Kasumi-1 (cell line): ENCODE measurements at places on chromosomes 3 and 15.
A peak's percentile ranks its signal among the peaks of the same experiment; 100 is the strongest.

GRCh38 chr15:21261396-21261964 lies 178.8 kb downstream of the POTEB3 start:
- DNase-seq: no peak

DNA sequence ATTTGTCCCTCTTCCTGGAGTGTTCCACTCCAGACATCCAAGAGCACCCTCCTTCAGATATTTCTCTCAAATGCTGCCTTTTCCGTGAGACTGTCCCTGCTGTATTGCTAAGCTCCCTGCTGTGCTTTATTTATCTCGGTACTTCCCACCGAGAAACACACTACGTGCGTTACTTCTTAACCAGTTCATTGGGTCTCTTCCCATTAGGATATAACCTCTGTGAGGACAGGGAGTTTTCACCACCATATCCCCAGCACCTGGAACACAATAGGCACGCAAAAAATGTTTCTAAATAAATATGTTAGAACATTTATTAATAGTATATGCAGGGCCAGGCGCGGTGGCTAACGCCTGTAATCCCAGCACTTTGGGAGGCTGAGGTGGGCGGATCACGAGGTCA lies 308.7 kb upstream of the IL12A start:
- no peak for DNase-seq

DNA sequence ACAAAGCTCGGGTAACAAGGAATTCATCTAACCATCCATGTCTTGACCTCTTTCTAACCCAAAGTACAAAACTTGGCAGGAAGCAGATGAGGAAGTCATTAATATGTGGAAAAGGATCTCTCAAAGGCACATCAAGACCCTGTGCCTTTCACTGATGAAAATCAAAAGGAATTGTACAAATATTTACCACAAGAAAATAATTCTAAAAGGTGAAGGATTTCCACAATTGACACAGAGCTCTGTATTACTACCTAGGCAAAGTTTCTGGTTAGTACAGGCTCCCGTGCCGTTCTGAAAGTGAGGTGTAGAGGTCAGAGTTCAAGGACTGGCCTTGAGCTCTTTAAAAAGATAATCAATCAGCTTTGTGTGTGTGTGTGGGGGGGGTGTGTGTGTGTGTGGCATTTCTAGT lies 239.7 kb upstream of the ICE2 start:
- DNase-seq: no peak

DNA sequence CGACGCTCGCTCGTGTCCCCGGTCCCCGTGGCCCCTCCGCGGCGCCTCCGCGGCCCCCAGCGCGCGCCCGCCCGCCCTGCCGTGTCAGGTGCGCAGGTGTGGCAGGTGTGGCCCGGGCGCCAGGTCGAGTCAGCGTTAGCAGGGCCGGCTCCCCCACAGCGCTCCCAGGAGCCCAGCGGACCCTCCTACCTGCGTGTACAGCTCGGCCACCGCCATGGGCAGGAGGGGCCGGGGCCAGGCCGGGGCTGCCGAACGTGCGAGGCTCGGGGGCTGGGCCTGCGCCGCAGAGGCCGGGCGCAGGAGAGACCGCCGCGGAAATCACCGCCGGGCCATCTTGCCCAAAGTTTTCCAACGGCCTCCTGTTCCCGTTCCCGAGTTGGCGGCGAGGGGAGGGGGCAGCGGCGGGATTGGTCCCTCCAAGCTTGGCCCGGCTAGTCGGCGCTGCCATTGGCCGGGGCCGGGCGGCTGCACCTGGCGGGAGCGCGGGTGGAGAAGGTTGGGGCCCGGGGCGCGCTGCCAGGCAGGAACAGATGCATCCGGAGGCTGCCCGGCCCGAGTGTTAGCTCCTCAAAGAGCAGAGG lies at the start of gene MYO5C:
Gene MYO5C, minus strand, starts transcription at position 384 of the 581 bp plus-strand sequence. Its CDS starts 168 bp downstream, at position 216.
- DNase-seq: peak; percentile 17

DNA sequence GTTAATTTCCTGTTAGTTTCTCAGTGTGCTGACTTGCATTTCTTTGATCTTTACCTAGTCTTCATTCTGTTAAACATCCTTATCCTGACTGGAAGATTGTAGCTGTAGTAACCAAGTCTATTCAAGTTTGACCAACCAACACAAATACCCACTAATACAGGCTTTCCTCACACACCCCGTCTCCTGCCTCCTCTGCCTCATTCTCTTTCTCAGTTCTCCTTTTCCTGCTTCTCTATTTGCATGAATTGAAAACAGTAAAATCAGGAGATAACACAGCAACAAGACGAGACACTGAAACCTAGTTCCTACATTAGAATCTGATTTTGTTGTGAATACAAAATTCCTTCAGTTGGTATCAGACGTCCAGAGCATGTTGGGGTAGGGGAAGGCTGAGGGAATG lies 116.9 kb upstream of the ARPP21 start:
- DNase-seq: no peak

DNA sequence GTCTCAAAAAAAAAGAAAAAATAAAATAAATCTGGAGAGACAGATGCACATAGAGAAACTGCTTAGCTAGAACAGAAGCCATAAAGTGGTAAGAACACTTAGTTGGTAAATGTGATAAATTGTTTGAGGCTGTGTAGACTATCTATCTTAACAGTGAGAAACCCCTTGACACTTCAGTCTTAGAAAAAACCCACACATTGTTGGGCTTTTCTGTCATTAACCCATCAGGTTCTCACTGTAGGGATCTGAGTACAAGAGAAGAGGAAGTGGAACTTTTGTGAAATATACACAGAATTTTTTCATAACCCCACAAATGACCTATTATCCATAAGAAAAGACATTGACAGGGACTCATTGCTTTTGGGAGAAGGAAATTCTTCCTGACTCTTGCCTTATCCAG lies 24.4 kb downstream of the TP63 start:
- DNase-seq: no peak

GRCh38 chr3:22228705-22229104 lies 477.7 kb upstream of the ZNF385D start:
- no peak for DNase-seq

DNA sequence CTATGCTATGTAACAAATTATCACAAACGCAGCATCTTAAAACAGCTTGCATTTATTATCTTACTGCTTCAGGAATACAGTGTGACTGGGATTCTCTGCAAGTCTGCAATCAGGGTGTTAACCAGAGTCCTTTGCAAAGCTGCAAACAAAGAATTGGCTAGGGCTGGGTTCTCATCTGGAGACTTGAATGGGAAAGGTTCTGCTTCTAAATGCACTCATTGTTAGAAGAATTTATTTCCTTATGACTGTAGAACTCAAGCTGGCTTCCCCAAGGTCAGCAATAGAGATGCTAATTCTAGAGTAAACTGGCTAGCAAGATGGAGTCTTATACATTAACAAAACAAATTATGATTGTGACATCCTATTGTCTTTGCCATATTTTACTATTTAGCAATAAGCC lies 673.7 kb downstream of the DIPK2A start:
- no peak for DNase-seq

DNA sequence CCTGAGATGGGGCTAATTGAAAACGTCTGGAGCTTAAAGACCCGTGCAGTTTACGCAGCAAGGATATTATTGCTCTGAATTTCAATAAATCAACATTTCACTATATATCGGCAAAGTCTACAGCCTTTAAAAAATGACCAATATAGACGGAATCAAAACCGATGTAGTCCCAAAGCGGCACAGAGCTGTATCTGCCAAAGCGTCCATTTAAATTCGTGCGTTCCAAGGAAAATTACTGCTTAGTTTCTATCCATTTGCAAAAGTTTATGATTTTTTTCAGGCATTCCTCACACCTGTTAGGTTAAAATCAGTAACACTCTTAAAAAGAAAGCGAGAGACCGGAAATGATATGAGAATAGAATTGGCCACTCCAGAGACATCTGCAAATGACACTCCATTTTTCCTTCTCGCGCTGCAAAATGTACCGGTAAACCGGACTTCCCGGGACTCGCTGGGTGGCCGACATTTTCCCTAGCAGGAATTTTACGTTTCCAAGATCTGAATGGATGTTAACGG lies 777 bp upstream of the EIF4A2 start:
- DNase-seq: peak; percentile 58

DNA sequence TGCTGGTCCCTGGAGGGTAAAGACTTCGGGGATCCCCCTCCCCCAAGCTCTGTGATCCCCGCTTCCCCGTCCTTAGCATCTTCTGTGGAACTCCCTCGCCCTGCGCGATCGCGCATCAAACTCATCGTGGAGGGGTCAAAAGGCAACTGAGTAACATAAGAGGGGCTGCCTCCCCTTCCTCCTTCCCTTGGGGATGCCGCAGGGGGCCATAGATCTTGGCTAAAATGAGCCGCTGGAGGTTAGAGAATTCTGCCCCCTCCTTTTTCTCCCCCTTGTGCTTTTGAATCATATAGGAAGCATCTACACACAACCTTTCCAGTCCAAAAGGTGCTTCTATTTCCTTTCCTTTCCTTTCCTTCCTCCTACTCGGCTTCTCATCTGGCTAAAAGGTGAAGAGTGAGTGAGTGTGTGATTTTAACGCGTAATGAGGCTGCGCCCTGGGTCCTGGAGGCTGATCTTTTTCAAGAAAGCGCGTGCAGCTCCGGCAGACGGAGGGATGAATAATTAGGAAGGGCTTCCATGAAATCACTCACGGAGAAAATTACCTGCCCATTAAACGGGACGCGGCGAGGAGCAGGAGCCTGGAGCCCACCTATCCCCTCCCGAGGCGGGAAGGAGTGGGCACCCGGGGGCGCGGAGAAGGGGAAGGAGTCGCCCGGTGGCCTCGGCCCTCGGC lies 831 bp upstream of the ROBO2 start:
- no peak for DNase-seq

GRCh38 chr3:27556887-27557286 lies 72.7 kb upstream of the SLC4A7 start:
- no peak for DNase-seq

GRCh38 chr3:22361521-22361920 lies 610.5 kb upstream of the ZNF385D start:
- no peak for DNase-seq

- no peak for DNase-seq
Measured at GRCh38 chr3:101333883-101334282, 13.5 kb upstream of the IMPG2 start.

DNA sequence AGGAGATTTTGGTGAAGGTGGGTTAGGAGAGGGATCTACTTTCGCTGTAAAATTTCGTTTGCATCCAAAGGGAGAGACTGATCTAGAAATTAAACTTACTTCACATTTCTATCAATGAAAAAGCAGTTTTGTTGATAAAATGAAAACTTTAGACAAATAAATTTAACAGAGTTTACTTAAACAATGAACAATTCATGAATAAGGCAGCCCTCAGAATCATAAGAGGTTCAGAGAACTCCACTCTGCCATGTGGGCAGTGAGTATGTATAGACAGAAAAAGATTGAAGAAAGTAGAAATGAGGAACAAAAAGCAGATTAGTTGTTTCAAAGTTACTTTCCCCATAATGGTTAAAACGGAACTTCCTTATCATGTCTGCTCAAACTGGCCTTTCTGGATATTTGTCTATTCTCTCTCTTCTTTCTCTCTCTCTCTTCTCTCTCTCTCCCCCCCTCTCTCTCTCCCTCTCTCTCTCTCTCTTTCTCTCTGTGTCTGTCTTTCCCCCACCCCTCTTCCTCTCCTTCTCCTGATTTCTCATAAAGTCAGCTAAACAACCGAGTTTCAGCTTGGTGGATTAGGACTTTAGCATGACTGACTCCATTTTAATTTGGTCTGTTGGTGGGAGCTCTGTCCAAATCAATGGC lies 248.9 kb downstream of the TJP1 start:
- no peak for DNase-seq

GRCh38 chr3:107236655-107237337 lies 140.4 kb upstream of the CCDC54 start:
- DNase-seq: no peak

- DNase-seq: no peak
Measured at GRCh38 chr3:28699283-28699682, 350.7 kb upstream of the AZI2 start.

DNA sequence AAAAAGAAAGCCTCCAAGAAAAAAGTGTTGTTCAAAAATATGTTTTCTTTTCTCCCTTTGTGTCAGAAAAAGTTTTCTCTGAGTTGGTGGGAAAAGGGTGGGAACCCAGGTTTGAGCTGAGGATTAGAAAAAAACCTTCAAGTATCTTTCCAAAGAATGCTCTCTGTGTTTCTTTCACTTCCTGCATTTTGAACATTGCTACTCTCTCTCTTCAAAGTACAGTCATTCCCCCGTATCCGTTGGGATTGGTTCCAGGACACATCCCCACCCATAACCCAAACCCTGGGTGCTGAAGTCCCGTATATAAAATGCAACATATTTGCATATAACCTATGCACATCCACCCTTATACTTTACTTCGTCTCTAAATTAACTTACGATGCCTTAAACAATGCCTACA lies 139.6 kb downstream of the TMCO5A start:
- no peak for DNase-seq

- DNase-seq: no peak
Measured at GRCh38 chr15:38662033-38662802, 97.6 kb upstream of the RASGRP1 start.

- no peak for DNase-seq
Measured at GRCh38 chr15:51547656-51548055, 74.9 kb downstream of the DMXL2 start.

- no peak for DNase-seq
Measured at GRCh38 chr3:149839896-149840295, 26.9 kb downstream of the RNF13 start.

GRCh38 chr3:15903759-15904720 lies 106.3 kb upstream of the ANKRD28 start:
- no peak for DNase-seq

DNA sequence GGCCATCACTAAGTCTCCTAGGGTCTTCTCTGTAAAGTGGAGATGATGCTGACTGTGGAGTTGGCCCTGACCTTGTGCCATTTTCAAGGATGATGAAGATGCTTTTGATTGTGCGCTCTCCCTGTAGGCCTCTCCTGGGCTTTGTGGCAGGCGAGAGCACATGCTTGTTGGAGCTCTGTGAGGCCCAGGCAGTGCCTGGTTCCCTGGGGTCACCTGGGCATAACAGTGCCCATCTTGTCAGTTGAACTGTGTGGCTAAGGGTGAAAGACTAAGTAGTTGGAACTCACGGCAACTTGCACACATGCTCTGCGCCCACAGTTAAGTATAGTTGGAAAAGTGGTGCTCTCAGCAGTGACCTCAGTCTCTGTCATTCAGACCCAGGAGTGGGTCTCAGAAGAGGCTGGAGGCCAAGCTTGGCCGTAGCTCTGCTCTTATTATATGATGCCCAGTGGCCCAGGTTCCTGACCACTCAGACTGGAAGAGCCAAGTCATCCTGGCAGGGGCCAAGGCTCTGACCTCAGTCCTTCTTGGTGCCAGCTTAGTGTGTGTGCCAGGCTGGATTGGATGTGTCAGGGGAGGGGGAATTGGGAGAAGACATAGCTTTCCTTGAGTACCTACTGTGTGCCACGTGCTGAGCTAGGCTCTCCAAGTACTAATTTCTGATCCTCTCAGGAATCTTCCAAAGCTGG lies 154.6 kb downstream of the EEFSEC start:
- DNase-seq: no peak

GRCh38 chr15:28075573-28075972 lies 23.5 kb downstream of the OCA2 start:
- no peak for DNase-seq

- DNase-seq: no peak
Measured at GRCh38 chr3:161818106-161818505, 321.5 kb downstream of the OTOL1 start.
